Thymus (tissue), 14 donors: ENCODE measurements at places on chromosomes 11 and 22. TPM values are rescaled to one million over a fixed set of nuclear protein-coding genes. Genes with fewer than 3 reads are reported as not detected.
A peak's percentile ranks its signal among the peaks of the same experiment; 100 is the strongest.

DNA sequence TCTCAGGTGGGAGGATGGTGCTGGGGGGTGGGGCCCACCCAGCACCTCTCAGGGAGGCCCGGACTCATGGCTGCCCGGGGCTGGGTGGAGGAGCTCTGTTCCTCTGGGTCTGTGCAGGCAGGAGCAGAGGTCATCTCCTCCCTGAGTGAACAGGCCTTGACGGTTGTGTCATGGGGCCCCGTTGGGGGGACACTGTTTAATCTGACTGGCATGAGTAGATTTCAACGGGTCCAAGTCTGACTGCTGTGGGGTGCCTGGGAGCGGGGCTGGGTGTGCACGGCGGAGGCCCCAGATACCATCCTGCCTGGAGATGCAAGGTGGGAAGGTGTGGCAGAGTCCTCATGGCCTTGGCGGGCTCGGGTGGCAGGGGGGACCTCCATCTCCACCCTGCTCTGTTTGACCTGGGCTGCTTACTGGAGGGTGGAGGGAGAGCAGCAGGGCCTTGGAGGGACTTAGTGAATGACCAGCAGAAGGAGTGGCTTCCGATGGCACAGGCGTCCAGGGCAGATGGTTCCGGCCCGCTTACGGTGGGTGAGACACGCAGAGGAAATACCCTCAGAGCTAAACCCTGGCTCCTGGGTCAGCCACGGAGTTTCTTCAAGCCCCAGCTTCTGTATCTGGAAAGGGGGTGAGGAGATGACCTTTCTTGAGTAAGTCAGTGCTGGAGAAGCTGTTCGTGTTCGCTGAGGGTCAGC, 48.7 kb downstream of the SMIM38 start:
- no peaks in the 10 kb centered on the region for H3K27me3 ChIP-seq
- no peak overlapping the region for H3K27ac ChIP-seq
- DNase-seq: no peak
- H3K36me3 ChIP-seq: no peaks in the 10 kb centered on the region

DNA sequence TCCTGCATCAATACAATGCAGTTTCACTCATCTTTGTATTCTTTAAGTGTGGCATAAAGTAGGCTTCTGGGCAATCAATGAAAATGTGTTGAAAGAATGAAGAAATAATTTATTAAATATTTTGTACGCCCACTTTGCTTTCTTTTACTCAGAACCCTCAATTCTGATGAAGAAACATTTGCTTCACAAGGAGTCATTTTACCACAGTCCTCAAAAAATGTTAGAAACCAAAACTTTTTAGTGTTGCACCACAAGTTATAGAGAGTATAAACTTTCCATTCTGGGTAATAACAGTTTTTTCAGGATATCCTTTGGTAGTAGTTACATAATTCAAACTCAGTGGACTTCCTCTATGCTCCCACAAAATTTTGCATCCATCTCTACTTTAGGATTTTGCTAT, 360.5 kb downstream of the DLG2 start:
- no peak overlapping the region for H3K4me3 ChIP-seq
- H3K4me1 ChIP-seq: no peaks in the 10 kb centered on the region
- H3K36me3 ChIP-seq: no peaks in the 10 kb centered on the region

GRCh38 chr11:83284501-83285150, 1.5 kb downstream of the CCDC90B start:
- peaks cover 6% of the 10 kb centered on the region for H3K4me1 ChIP-seq
- H3K4me3 ChIP-seq: peak overlapping the region; percentile 89
- no peaks in the 10 kb centered on the region for H3K27me3 ChIP-seq

GRCh38 chr11:28618416-28618815, 510.2 kb downstream of the METTL15 start:
- H3K36me3 ChIP-seq: no peaks in the 10 kb centered on the region
- no peaks in the 10 kb centered on the region for H3K4me1 ChIP-seq
- H3K27me3 ChIP-seq: no peaks in the 10 kb centered on the region
- H3K27ac ChIP-seq: no peak overlapping the region
- H3K4me3 ChIP-seq: no peak overlapping the region
- no peak for DNase-seq

Gene C11orf86
- total RNA-seq: not detected

Gene GAL3ST3
- total RNA-seq: 0.42 TPM

GRCh38 chr11:63769042-63769713, 603 bp upstream of the ZFTA start:
- peak overlapping the region; percentile 96 for H3K4me3 ChIP-seq
- peaks cover 13% of the 10 kb centered on the region for H3K27me3 ChIP-seq
- H3K4me1 ChIP-seq: peaks cover 34% of the 10 kb centered on the region
- H3K27ac ChIP-seq: no peak overlapping the region
- H3K36me3 ChIP-seq: peaks cover 7% of the 10 kb centered on the region

DNA sequence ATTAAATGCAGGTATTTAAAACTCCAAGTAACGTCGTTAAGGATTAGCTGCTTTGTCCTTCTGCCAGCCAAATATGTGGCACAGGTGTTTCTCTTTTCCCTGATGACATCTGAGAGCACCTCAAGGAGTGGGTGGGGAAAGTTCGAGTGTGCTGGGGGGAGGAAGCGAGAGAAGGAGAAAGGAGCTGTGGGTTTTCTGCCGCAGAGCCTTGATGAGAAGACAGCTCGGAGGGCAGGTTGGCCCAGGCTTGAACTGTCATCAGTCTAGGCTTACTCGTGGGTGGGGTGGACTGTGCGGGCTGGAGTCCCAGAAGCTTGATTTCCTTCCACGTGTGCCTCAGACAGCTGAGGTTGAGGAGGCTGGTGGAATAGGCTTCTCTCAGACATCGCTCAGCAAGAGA, 15.2 kb upstream of the SORL1-AS1 start:
- peaks cover 48% of the 10 kb centered on the region for H3K4me1 ChIP-seq
- no peak overlapping the region for H3K4me3 ChIP-seq
- no peak for DNase-seq
- peaks cover 15% of the 10 kb centered on the region for H3K36me3 ChIP-seq

Gene WT1
- total RNA-seq: 0.94 TPM

GRCh38 chr22:41914611-41915034, 251 bp downstream of the SHISA8 start:
- H3K4me3 ChIP-seq: no peak overlapping the region
- DNase-seq: no peak
- no peaks in the 10 kb centered on the region for H3K36me3 ChIP-seq
- no peak overlapping the region for H3K27ac ChIP-seq

- peak overlapping the region; percentile 14 for H3K4me3 ChIP-seq
- H3K27ac ChIP-seq: no peak overlapping the region
- peaks cover 55% of the 10 kb centered on the region for H3K27me3 ChIP-seq
- H3K4me1 ChIP-seq: no peaks in the 10 kb centered on the region
These were observed 636 bp upstream of the PHOX2A start for GRCh38 chr11:72244361-72245262.

DNA sequence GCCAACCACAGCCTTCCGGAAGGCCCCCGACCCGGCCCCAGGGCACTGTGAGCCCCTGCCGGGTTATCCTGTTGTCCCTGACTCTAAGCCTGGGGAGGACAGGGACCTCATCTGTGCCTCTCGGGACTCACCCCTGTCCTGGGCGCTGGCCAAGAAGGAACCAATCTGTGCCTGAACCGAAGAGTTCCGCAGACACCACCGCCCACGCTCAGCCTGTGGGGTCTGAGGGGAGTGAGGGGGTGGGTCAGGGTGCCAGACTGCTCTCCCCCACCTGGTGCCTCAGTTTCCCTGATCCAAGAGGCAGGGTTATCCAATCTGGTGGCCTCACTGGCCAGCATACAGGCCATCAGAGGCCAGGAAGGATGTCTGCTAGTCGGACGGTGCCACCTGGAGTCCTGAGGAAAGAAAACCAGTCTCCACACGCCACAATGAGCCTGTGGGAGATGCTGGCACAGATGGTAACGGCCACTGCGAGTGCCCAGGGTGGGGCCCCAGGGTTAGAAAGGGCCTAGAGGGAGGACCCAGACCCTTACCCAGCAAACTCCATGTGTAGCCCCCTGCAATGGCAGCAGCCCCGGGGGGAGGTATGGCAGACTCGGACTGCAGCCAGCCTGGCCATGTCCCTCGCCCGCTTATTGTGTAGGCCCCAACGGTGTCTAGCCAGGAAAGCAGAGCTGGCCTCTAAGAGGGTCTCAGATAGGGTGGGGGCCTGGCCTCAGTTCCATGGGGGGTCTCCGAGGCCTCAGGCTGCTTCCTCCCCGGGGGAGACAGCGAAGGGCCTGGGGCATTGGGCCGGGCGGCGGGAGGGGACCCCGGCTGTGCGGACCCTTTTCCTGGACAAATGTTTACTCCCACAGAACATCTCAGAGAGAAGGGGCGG, 827 bp upstream of the TNNT3 start:
- peaks cover 4% of the 10 kb centered on the region for H3K4me1 ChIP-seq
- no peak overlapping the region for H3K27ac ChIP-seq
- no peaks in the 10 kb centered on the region for H3K27me3 ChIP-seq
- H3K4me3 ChIP-seq: no peak overlapping the region

GRCh38 chr11:71446942-71447688, 1.1 kb downstream of the DHCR7 start:
- H3K4me1 ChIP-seq: peaks cover 28% of the 10 kb centered on the region
- H3K27me3 ChIP-seq: no peaks in the 10 kb centered on the region
- H3K27ac ChIP-seq: no peak overlapping the region
- no peak overlapping the region for H3K4me3 ChIP-seq
- no peak for DNase-seq

GRCh38 chr11:46387919-46388618, 3.5 kb downstream of the CHRM4 start:
- H3K27ac ChIP-seq: no peak overlapping the region
- peaks cover 30% of the 10 kb centered on the region for H3K4me1 ChIP-seq

Gene POU2AF2
- total RNA-seq: 1.0 TPM

- H3K4me3 ChIP-seq: no peak overlapping the region
- peaks cover 18% of the 10 kb centered on the region for H3K36me3 ChIP-seq
- no peaks in the 10 kb centered on the region for H3K4me1 ChIP-seq
- no peaks in the 10 kb centered on the region for H3K27me3 ChIP-seq
- DNase-seq: no peak
These were observed 17.6 kb upstream of the MED17 start for GRCh38 chr11:93766504-93766903.

Gene CHRM4
- total RNA-seq: 3.6 TPM

- peaks cover 21% of the 10 kb centered on the region for H3K4me1 ChIP-seq
These were observed 5.9 kb upstream of the GLB1L3 start for GRCh38 chr11:134270250-134270714.

GRCh38 chr11:76975513-76975912, 58.7 kb upstream of the B3GNT6 start:
- H3K4me1 ChIP-seq: no peaks in the 10 kb centered on the region
- no peaks in the 10 kb centered on the region for H3K36me3 ChIP-seq
- H3K4me3 ChIP-seq: no peak overlapping the region
- DNase-seq: no peak
- H3K27ac ChIP-seq: no peak overlapping the region

- no peaks in the 10 kb centered on the region for H3K36me3 ChIP-seq
- H3K4me3 ChIP-seq: no peak overlapping the region
- no peak for DNase-seq
- no peak overlapping the region for H3K27ac ChIP-seq
These were observed 23.6 kb downstream of the GDPD5 start for GRCh38 chr11:75502138-75502537.

DNA sequence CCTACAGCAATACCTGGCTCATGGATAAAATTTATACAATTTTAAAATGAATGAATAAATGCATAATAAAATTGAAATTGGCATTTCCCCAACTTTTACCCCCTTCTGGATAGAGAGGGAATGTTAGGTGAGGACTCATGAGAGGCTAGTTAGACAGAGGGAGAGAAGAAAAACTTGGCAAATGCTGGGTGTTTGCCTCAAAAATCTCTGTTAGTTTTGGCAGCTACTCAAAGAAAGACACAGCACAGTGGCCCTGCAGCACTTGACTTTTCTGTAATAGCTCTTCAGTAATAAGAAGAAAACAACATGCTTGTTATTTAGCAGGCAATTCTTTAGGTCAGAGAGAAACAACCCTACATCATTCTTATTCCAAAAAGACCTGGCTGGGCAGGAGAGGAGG, 20.7 kb upstream of the IZUMO1R start:
- H3K27me3 ChIP-seq: no peaks in the 10 kb centered on the region
- H3K4me1 ChIP-seq: no peaks in the 10 kb centered on the region
- no peaks in the 10 kb centered on the region for H3K36me3 ChIP-seq

Gene SPATA19
- total RNA-seq: not detected

DNA sequence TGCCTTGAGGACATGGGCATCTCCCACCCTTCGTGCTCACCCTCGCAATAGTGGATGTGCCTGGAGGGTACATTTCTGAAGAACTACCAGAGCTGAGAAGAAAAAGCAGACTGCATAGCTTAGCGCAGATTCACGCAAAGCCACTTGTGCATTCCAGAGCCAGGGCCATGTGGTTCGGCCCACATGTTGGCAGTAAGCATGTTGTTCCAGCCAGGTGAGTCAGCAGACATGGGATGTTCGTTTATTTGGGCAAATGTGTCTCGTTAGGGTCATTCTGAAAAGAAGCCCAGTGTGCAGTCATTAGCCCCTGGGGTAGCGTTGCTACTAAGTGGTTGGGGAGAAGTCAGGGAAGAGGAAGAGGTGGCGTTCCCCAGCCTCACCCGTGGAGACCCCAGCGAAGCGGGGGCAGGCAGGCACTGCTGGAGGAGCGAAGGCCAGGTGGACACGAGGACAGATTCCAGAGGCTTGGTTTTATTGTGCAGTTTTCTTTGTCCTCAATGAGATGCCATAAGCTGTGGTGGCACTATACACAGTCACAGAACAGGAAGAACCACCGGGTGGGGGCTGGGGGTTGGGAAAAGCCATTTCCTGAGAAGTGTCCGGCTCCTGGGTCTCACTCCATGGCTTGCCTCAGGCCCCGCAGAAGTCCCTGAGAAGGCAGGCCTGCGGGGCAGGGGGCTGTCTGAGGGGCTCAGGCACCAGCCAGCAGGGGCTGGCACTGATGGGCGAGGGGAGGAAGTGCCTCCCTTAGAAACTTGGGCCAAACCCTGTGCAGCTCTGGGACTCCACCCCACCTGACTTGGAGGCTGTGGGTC, 5.0 kb downstream of the THY1 start:
- peaks cover 37% of the 10 kb centered on the region for H3K27me3 ChIP-seq
- H3K27ac ChIP-seq: no peak overlapping the region
- DNase-seq: no peak
- H3K4me3 ChIP-seq: no peak overlapping the region
- H3K36me3 ChIP-seq: no peaks in the 10 kb centered on the region

- H3K4me1 ChIP-seq: no peaks in the 10 kb centered on the region
- no peak overlapping the region for H3K27ac ChIP-seq
- no peaks in the 10 kb centered on the region for H3K27me3 ChIP-seq
- no peak for DNase-seq
- H3K4me3 ChIP-seq: no peak overlapping the region
These were observed 389.1 kb downstream of the NXPE2 start for GRCh38 chr11:115067471-115067870.

GRCh38 chr11:34757026-34757451, 136.1 kb downstream of the EHF start:
- no peaks in the 10 kb centered on the region for H3K27me3 ChIP-seq
- H3K4me1 ChIP-seq: no peaks in the 10 kb centered on the region
- no peaks in the 10 kb centered on the region for H3K36me3 ChIP-seq
- DNase-seq: no peak
- H3K4me3 ChIP-seq: no peak overlapping the region
- no peak overlapping the region for H3K27ac ChIP-seq

Gene NPTXR
- 0.28 TPM for total RNA-seq

Gene MUC5AC
- total RNA-seq: 0.05 TPM

DNA sequence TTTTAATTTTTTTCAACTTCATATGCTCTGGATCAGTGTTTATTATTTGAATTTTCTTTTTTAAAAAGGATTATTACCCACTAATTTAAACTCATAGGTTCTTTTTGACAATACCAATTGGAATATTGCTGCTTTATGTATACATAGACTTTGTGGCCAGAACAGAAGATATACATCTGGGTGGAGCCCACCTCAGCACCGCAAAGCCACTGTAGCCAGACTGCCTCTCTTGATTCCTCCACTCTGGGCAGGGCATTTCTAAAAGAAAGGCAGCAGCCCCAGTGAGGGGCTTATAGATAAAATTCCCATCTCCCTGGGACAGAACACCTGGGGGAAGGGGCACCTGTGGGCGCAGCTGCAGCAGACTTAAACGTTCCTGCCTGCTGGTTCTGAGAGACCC, 10.6 kb upstream of the C11orf58 start:
- H3K4me1 ChIP-seq: no peaks in the 10 kb centered on the region
- no peak for DNase-seq
- H3K4me3 ChIP-seq: no peak overlapping the region
- H3K27ac ChIP-seq: no peak overlapping the region

Gene ZPR1
- total RNA-seq: 37.2 TPM
